Right ventricle myocardium inferior (tissue), 1 donor: ENCODE measurements at places on chromosomes 3 and 15.

GRCh38 chr3:50078622-50079021 lies 10.1 kb upstream of the RBM5 start:
- no peak for DNase-seq

DNA sequence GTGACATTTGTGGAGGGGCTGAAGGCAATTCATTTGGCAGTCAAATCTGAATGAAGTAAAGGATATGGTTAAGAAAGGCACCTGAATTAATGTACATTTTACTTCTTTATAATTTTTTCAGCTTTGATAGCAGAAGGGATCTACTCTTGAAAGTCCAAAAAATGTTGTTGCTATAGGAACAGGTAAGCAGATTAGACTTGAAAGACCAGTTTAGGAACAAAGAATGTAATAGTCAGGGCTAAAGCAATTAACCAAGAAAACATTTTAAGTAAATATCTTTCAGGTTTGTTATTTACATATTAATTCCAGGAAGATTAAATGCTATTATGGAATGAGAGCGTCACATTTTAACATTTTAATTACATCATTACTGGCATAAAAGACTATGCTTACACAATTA lies 1.1 kb downstream of the ATP13A4 start:
- no peak for DNase-seq

DNA sequence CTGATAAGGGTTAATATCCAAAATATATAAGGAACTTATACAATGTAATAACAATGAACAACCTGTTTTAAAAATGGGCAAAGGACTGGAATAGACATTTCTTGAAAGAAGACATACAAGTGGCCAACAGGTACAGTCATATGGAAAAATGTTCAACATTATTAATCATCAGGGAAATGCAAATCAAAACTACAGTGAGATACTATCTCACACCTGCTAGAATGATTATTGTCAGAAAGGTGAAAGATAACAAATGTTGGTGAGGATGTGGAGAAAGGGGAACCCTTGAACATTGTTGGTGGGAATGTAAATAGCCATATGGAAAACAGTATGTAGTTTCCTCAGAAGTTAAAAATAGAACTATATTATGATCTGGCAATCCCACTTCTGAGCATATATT lies 20.4 kb downstream of the GOLM2 start:
- no peak for DNase-seq

DNA sequence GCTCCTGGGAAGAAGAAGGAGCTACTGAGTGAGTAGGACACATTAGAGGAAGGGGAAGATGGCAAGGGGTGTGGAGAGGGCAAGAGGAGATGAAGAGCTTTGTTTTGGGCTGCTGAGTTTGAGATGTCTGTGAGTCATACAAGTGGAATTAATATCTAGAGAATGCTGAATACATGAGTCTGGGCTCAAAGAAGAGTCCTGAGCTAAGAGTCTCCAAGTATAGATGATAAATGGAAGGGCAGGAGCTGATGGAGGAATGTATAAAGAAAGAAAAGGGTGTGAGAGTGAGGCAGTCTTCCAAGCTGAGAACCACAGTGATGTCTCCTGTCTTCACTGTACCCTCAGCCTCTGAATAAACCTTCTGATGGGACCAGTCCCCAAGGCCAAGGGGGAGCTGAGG lies 205.5 kb upstream of the MRPL3 start:
- no peak for DNase-seq

GRCh38 chr15:86911022-86911421 lies 831.4 kb downstream of the AGBL1 start:
- DNase-seq, result no peak

DNA sequence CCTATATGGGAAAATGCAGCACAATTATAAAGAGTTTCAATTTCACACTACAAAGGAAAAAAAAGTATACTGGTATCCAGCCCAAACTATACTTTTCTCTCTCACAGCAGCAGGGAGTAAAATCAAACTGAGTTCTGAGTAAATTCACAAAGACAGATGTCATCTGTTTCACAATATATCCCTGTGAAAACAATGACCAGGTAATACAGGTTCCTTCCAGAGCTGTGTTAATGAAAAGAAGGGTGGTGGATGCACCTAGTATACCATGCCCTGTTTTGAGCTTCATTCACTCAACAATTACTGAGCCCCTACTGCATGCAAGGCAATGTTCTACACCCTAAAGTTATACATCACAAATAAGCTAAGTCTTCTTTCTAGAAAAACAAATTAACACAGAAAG lies 108.5 kb downstream of the TJP1 start:
- DNase-seq, result no peak

- no peak for DNase-seq
Observed at GRCh38 chr15:58469432-58470353, 37.9 kb downstream of the LIPC start.

GRCh38 chr3:46537316-46537715 lies 28.8 kb downstream of the LRRC2 start:
- DNase-seq, result no peak

GRCh38 chr3:139119331-139120025 lies 74.8 kb upstream of the PRR23C start:
- DNase-seq, result no peak

GRCh38 chr3:168251371-168251770 lies 155.6 kb upstream of the GOLIM4 start:
- no peak for DNase-seq

GRCh38 chr15:39788800-39789565 lies 6.3 kb upstream of the FSIP1 start:
- DNase-seq, result no peak

- DNase-seq, result no peak
Observed at GRCh38 chr3:123150449-123151215, 51.1 kb upstream of the SEC22A start.

DNA sequence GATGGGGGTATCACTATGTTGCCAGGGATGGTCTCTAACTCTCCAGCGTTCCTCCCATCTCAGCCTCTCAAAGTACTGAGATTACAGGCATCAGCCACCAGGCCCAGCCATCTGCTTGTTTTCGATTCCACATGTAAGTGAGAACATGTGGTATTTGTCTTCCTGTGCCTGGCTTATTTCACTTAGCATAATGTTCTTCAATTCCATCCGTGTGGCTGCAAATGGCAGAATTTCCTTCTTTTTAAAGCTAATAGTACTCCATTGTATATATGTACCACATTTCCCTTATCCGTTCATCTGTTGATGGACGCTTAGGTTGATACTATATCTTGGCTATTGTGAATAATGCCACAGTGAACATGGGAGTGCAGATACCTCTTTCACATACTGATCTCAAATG lies 70.6 kb downstream of the ASB7 start:
- DNase-seq, result no peak

DNA sequence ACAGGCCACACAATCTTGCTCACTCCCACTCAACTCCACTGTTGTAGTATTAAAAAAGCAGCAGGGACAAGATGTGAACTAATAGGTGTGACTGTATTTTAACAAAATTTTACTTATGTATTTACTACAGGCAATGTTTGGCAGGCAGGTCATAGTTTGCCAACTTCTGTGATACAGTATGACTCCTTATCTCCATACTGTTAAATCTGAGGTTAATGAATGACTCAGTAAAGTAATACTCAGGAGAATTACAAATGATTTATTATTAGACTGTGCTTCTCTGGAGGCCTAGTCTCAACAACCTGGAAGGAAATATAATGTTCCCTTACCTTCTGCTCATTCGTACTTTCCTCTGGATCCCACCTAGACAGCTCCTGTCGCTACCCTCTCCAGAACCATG lies 258.6 kb upstream of the KCNMB2 start:
- DNase-seq, result no peak

DNA sequence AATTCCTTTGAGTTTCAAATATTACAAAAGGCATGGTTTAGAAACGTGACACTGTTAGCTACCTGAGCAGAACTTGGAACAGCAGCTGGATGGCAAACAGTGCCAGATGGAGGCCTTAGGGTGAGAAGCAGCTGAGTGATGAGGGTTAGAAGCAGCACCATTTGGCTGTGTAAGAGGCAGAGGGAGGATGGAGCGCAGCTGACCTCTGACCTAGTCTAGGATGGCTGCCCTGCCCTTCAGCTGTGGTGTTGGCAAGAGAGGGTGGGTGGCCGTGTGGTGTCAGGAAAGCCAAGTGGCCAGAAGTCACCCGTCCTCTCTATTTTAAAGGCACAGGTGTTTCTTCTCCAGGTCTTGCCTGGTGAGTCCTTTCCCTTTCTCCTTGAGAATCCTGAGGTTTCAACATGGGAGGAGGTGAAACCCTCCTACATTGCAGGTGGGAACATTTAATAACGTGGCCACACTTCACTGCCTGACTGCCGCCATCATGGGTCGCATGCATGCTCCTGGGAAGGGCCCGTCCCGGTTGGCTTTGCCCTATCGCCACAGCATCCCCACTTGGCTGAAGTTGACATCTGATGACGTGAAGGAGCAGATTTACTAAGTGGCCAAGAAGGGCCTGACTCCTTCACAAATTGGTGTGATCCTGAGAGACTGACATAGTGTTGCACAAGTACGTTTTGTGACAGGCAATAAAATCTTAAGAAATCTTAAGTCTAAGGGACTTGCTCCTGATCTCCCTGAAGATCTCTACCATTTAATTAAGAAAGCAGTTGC lies 17.6 kb downstream of the BCL2L10 start:
- DNase-seq, result no peak

GRCh38 chr3:101512646-101513418 lies at the start of gene SENP7:
Gene SENP7, minus strand, starts transcription at chr3:101513212. Its CDS starts 82 bp downstream, at chr3:101513130.
- peak; percentile 91 for DNase-seq

DNA sequence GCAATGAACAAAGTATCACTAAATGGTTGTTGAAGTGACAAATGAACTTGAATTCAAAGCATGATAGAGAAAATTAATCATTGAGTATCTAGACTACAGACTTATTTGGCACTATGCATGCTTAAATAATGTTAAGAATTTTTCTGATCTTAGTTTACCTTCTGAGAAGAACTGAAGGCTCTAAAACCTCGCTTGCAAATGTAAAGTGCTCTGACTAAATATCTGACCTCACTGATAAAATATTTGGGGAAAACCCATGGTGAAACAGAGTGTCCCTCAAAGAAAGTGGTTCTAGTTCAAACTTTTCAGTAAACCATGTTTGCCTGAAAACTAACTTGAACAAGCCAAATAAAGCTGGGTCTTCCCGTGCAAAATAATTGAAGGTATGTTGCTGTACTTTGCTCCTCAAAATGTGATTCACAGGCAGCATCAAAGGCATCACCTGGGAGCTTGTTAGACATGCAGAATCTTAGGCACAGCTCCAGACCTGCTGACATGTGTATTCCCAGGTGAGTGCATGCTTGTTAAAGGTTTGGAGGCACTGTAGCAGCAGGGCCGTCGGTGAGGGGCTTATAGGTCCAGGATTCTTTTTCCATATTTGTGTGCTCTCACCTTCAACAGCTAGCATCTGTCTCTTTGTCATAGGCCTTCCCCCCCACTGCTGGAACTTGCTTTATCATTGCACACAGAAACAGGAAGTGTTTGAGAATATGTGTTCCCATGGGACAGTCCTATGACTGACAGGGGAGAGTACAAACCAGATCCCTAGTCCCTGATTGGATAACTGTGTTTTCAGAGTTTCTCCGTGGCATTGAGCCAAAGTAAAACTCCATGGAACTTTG lies 524.2 kb upstream of the LMCD1 start:
- no peak for DNase-seq

DNA sequence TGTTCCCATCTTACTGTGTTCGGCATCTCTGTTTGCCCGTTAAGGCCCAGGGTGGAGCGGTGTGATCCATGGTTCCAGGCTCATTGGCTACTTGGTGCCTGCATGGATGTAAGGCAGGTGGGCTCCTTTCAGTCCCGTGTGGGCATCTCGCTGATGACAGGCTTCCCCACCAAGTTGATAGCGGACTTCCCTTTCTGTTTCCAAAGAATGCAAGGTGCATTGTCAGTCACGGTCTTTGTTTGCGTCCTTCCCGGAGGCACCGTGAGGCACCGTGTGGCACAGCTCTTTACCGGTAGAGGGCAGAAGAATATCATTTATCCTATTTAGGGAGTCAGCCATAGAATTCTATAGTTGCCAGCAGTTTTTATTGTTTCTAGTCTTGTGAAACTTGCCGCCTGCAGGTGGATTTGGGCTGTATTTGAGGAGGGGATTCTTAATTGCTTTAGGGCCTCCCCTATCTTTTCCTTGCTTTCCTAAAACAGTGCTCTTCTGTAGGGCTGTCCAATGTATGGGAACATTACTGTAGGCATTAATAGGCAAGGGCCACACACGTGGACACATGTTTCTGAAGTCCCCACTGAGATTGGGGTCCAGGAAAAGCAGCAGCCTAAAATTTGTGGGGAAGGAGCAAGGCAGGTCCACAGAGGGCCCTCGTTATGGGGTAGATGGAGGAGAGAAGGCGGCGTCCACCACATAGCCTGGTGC lies 244.1 kb downstream of the SLCO3A1 start:
- no peak for DNase-seq

GRCh38 chr3:173615661-173616060 lies 218.1 kb downstream of the NLGN1 start:
- DNase-seq, result no peak
